CD14-positive monocyte (primary cell): ENCODE measurements at places on chromosomes 7 and 10.

DNA sequence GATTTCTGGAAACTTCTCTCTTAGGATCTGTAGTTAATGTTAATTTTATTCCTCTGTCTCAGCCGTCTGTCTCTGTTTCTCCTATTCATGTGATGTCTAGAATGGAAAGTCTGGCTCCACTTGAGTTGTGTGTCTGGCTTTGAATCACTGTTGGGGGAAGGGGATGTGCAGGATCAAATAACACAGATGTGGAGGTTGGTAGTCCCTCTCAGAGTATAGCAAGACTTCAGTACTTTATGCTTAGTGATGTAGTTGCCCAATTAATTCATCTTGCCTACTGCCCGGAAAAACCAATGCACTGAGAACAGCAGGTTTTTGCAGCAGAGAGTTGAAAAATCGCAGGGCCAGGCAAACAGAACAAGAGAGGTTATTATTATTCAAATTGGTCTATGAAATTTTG is 79.2 kb downstream of the PHTF2 start:
- DNase-seq: no peak

- DNase-seq: no peak
Measured at GRCh38 chr7:68691261-68692216, 906.7 kb upstream of the AUTS2 start.

DNA sequence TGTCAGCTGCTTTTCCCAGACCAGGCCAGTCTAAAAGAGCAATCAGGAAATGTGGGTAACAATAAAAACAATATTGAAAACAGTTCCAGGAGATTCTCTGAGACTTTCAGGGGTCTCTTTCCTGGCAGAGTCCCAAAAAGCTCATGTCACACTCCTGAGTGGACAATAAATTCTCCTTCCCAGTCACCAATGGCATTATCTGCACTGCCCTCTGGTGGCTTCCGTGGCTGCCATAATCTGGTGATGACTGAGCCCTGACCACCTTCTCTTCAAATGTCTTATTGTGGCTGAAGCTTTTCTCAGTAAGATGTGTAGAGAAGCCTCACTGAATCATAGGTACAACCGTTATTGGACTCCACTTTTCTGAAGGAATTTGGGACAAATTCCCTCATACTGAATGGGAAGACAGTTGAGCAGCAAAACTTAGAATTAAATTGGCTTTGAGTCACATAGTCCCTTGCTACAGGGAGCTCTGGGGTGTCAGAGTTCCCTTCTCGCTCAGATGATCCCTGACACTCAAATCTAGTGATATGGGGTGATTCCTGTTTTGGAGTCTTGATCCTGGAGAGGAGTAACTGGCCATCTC is 24.4 kb upstream of the ASAH2 start:
- peak; percentile 20 for DNase-seq

GRCh38 chr10:24908793-24909423 is 43.5 kb downstream of the PRTFDC1 start:
- DNase-seq: peak; percentile 77

DNA sequence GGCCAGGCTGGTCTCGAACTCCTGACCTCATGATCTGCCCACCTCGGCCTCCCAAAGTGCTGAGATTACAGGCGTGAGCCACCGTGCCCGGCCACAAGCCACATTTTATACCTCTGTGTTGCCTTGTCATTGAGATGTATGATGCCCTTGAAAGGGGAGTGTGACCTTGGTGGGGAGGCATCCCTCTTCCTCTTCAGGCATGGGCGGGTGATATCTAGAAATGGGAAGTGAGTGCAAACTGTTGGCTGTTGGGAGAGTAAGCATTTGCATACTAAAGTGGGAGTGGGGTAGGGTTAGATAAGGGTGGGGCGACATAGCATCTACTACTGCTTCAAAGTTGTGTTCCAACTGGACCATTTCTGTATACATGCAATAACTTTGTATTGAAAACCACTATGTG is 20.1 kb downstream of the RP9 start:
- DNase-seq: no peak

GRCh38 chr10:17348501-17349349 is 105.7 kb downstream of the ST8SIA6 start:
- DNase-seq: no peak

- DNase-seq: no peak
Measured at GRCh38 chr10:29541422-29542210, 93.2 kb downstream of the SVIL start.

GRCh38 chr10:45006276-45007030 is 5.7 kb downstream of the ZNF22 start:
- no peak for DNase-seq

DNA sequence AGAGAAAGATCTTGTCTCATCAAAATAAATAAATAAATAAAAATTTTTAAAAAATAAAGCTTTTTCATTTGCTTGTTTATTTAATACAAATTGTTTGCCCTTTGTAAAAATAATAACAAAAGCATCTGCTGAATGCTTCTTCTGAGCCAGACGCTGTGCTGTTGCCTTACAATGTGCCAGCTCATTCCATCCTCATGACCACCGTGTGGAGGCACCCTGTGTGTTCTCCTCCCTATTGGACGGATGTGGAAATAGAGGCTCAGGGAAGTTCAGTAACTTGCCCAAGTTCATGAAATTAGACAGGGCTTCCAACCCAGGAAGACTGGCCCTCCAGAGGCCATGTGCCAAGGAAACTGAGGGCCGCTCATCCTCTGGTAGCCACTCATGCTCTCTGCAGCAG is 120.6 kb downstream of the SH3PXD2A start:
- DNase-seq: no peak

DNA sequence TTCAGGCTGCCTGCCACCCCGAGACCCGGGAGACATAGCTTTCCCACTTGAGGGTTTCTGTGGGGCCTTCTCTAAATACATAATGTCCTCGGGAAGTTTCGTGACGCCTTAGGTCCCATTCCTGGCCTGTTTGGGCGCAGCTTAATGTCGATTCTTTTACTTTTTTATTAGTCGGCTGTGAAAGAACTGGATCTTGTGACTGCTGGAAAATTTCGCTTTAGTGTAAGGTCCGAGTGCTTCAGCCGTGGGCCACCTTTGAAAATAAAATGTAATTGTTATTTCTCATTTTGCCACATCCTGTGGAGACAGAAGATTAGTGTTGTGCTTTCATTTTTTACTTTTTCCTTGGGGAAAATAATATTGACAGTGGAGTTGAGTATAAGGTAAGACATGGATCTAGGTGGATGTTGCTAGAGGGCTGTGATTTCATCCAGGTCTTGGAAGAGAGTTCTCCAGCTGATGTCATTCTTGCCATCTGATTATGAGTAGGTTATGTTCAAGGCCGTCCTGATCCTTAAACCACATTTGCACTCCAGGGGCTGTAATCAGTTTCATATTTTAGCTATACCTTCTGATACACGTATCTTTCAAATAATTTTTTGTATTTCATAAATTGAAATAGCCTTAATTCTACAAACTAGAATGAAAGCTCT is 830 bp downstream of the RAB18 start:
- no peak for DNase-seq

DNA sequence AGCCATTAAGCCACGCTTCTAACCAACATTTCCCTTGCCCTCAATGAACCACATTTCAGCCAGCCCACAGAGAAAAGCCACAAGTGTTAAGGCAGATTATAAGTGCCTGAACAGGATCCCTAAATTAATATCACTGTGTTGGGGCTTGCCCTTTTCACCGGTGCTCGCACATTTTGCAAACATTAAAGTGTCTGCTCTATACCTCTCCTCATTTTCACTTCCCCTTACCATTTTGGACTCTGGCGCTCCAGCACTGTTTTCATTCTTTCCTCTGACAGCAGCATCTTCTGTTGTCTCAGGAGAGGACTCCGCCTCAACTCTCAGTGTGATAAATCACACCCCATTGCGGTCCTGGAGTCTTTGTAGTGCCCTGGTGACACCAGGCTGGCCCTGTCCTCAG is 274.2 kb downstream of the BAMBI start:
- no peak for DNase-seq

DNA sequence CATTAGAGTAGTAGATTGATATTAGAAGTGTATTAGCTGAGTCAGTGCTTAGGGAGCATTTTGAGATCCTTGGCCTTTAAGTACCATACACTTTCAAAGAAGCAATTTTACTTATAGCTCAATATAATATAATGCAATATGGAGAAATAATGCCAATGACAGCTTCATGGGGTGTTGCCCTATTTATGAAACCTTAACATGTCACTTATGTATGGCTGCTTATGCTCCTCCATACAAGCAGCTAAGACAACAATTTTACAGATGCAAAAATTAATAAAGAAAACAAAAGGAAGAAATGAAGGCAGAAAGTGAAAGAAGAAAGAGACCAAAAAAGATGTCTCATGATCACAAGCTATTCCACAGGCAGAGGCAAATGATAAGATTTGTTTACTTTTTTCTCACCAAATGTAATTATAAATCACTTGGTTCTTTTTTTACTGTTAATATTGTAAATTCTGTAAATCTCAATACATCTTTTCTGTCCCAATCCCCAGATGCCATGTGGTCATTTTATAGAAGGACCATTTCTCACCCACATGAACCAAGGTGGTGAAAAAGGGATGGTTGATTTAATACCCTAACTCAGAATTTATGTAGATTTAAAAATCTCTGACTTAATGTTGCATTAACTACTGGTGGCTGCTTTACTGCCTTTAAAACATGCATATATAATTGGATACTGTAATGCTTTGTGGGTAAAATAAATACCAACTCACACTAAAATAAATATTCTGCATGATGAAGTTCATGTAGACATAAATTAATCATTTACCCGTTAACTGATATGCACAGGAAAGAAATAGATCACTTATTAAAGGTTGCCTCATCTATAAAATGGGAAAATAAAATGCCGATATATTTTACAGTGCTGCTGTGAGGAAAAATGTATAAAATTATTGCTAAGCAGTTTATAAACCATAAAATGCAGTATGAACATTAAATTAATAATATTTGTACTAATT is 33.5 kb upstream of the RHOBTB1 start:
- DNase-seq: no peak

GRCh38 chr10:34816085-34816496 is 995 bp upstream of the PARD3 start:
- DNase-seq: no peak

DNA sequence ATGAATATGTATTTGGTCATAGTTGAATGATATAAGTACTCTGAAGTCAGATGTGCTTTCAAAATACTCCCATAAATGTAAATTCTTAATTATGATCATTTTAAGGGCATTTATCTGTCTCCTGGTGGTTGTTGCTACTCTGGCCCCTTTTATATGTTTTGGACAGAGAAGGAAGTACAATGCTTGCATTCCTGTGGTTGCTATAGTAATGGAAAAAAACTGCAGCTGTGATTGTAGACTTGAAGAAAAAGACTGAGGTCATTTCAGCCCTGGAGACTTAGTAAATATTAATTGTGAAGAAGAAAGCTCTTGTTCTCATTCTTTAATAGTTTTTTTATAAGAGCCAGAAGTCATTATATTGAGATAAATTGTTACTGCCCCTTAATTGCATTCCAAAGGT is 70.2 kb upstream of the FERD3L start:
- no peak for DNase-seq

DNA sequence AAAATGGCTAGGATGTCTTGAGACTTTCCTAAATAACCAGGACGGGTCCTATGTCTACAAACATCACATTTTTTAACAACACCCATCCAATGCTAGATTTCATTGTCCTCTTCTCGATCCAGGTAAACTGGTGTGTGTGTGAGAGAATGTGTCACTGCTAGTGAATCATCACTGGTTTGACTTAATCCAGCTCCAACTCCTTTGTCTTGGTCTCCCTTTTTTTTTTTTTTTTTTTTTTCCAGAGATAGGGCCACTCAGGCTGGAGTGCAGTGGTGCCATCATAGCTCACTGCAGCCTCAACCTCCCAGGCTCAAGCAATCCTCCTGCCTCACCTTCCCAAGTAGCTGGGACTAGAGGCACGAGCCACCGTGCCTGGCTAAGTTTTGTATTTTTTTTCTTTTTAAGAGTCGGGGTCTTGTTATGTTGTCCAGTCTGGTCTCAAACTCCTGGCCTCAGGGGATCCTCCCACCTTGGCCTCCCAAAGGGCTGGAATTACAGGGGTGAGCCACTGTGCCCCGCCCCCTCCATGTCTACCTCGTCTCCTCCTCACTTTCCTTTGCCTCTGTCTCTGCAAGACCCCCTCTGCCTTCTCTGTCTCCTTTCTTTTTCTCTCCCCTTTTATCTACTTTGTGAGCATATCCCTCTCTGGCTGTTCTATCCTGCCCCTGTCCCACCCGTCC is 2.2 kb upstream of the UFSP1 start:
- no peak for DNase-seq

DNA sequence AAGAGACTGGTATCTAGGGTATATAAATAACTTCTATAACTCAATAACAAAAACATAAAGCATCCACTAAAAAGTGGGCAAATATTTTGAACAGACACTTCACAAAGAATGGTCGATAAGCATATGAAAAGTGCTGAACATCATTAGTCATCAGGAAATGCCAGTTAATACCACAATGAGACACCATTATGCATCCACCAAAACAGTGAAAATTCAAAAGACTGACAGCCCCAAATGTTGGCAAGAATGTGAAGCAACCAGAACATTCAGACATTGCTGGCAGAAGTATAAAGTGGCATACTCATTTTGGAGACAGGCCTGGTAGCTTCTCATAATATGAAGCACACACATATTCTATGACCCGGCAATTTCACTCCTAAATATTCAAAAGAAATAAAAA is 26.5 kb upstream of the GSAP start:
- DNase-seq: peak; percentile 46

GRCh38 chr10:22652988-22653481 is 61.3 kb downstream of the PIP4K2A start:
- DNase-seq: no peak

DNA sequence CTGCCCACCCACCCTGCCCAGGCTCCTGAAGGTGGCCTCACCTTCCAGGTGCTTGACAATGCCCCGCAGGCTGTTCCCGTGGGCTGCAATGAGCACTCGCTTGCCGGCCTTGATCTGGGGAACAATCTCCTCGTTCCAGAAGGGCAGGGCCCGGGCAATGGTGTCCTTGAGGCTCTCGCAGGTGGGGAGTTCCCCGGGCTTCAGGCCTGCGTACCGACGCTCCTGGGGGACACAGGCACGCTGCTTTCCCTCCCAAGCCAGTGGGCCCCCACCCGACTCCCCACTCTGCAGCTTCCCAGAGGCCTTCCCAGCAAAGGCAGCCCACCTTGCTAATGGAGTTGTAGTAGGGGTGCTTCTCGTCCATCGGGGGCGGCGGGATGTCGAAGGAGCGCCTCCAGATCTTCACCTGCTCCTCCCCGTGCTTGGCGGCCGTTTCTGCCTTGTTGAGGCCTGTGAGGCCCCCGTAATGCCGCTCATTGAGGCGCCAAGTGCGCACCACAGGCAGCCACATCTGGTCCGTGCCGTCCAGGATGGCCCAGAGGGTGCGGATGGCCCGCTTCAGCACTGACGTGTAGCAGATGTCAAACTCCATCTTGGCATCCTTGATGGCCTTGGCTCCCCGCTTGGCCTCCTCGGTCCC is 456 bp downstream of the PGAM2 start:
- no peak for DNase-seq

GRCh38 chr7:116786791-116787443 is 75.5 kb upstream of the CAPZA2 start:
- DNase-seq: peak; percentile 90

DNA sequence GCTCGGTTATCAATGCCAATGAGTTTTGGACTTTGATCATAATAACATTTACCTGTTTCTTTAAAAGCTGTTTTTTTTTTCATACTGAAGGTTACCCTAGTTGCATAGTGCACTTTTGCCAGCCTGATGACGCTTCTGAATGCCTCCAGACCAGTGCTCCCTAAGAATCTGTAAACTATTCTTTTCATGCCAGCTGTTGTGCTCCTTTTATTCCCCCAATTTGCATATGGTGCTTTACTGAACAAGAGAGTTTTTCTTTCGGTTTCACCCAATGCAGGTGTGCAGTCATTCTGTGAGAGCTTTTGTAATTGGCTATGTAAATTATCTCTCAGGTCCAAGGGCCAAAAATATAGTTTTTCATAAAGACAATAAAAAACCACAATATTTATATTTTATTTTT is 48.1 kb upstream of the GLCCI1 start:
- no peak for DNase-seq
